ENCODE measurements at places on chromosomes 11 and 22. TPM values are rescaled to one million over a fixed set of nuclear protein-coding genes. Genes with fewer than 3 reads are reported as not detected.

DNA sequence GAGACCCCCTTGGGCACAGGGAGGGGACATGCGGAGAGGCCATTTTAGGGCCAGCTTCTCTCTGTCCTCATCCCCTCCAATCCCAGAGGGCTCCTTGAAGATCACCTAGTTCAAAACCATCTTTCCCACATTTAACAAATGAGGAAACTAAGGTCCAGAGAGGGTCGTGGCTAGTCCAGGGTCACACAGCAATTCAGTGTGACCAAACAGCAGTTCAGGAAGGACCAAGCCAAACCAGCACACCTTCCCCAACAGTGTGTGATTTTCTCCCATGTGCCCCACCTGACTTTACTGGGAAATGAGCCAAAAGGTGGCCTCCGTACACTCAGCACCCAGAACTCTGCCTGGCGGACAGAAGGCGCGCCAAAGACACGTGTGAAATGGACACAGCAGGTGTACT is 51.3 kb downstream of the CACNA1I start:
- H3K36me3 ChIP-seq = no peaks in the 10 kb centered on the region
- no peaks in the 10 kb centered on the region for H3K4me1 ChIP-seq
- H3K27me3 ChIP-seq = peaks cover 35% of the 10 kb centered on the region

DNA sequence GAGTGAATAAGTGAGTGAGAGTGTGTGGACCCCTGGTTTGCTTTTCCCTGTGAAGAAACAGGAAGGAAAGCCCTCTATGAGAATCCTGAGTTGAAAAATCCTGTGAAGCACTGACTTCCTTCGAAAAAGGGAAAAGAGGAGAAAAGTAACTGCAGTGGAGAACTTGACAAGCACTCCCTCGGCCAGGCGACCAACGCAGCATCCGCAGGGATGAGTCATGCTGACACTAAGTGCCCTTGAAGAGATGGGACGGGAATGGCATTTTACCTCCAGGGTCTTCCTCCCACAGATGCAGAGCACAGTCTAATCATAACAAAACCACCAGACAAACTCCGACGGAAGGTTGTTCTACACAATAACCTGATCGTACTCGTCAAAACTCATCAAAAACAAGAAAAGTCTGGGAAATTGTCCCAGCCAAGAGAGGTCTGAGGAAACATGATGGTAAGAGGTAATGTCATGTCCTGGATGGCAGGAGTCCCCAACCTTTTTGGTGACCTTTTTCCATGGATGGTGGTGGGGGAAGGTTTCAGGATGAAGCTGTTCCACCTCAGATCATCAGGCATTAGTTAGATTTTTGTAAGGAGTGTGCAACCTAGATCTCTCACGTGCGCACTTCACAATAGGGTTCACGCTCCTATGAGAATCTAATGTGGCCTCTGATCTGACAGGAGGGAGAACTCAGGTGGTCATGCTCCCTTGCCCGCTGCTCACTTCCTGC is 132.2 kb upstream of the B3GAT1 start:
- no peaks in the 10 kb centered on the region for H3K27me3 ChIP-seq
- H3K4me3 ChIP-seq = no peak overlapping the region
- H3K27ac ChIP-seq = no peak overlapping the region
- no peak for DNase-seq
- H3K4me1 ChIP-seq = no peaks in the 10 kb centered on the region

DNA sequence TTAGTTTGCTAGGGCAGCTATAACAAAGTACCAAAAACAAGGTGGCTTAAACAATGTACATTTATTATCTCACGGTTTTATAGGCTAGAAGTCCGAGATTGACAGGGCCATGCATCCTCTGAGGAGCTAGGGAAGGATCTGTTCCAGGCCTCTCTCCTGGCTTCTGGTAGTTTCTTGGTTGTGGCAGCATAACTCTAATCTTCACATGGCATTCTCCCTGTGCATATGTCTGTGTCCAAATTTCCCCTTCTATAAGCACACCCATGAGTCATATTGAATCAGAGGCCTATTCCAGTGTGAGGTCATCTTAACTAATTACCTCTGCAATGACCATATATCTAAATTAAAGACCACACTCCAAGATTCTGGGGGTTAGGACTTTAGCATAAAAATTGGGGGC is 31.3 kb upstream of the MMP13 start:
- H3K27ac ChIP-seq = no peak overlapping the region
- no peaks in the 10 kb centered on the region for H3K36me3 ChIP-seq
- peaks cover 7% of the 10 kb centered on the region for H3K4me1 ChIP-seq
- H3K27me3 ChIP-seq = no peaks in the 10 kb centered on the region

DNA sequence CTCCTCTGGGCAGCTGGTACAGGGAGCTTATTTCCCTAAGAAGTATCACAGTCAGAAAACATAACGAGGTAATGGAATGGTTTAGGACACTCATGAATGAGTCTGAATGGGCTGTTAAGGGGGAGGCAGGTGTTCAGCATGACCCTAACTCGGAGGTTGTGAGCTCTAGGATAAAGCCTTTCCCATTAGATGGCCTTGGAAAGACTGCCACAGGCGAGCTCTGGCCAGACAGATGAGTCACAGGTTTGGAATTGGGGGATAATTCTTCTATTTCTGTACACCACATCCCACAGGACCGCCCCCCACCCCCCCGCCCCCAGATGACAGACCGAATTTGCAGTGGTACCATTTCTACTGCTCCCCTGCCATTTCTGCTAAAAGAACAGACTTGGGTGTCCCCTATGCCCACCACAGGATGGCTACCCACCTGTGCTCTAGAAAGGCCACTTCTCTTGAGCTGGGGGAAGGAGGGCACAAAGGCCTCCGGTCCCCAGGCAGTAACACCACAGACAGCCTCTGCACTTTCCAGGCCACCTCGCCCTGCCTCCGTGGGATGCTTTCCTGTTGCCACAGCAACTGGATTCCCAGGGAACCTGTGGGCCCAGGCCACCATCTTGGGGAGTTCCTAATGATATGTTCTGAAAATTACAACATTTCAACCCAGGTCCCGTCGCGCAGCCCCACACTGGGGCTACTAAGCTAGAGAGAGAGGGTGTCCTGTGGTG is 76.7 kb downstream of the TRIM29 start:
- no peaks in the 10 kb centered on the region for H3K4me1 ChIP-seq
- no peak overlapping the region for H3K27ac ChIP-seq
- no peak for DNase-seq
- H3K36me3 ChIP-seq = no peaks in the 10 kb centered on the region

GRCh38 chr11:26424255-26424654 is 92.3 kb downstream of the ANO3 start:
- H3K4me3 ChIP-seq = no peak overlapping the region
- no peaks in the 10 kb centered on the region for H3K36me3 ChIP-seq
- H3K27me3 ChIP-seq = no peaks in the 10 kb centered on the region
- DNase-seq = no peak
- no peaks in the 10 kb centered on the region for H3K4me1 ChIP-seq

GRCh38 chr22:29716814-29717545 is 2.8 kb upstream of the CABP7 start:
- peak; percentile 80 for DNase-seq
- H3K36me3 ChIP-seq = no peaks in the 10 kb centered on the region
- H3K27me3 ChIP-seq = peaks cover 67% of the 10 kb centered on the region
- H3K4me3 ChIP-seq = no peak overlapping the region
- no peaks in the 10 kb centered on the region for H3K4me1 ChIP-seq

GRCh38 chr11:78647266-78647915 is 72.7 kb upstream of the NARS2 start:
- H3K4me3 ChIP-seq = no peak overlapping the region
- DNase-seq = no peak
- H3K4me1 ChIP-seq = peaks cover 7% of the 10 kb centered on the region
- no peak overlapping the region for H3K27ac ChIP-seq
- no peaks in the 10 kb centered on the region for H3K27me3 ChIP-seq

DNA sequence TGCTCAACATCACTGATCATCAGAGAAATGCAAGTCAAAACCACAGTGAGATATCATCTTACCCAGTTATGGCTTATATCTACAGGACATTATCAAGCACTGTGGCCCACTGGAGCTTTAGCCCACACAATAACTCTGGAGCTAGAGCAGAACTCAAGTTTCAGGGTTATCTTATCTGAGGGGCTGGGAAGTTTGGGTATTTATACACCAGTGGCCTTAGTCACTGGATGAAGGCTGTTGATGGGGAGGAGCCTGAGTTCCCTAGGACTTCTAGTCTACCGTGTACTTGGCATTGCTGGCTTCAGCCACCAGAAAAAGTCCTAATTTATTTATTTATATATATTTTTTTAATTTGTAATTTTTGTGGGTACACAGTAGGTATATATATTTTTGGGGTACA is 19.3 kb downstream of the HSD17B12 start:
- H3K27me3 ChIP-seq = no peaks in the 10 kb centered on the region
- 0 out of 2 replicates have a peak, but pooled peaks cover 2% of the 10 kb centered on the region for H3K4me1 ChIP-seq
- no peak for DNase-seq
- no peaks in the 10 kb centered on the region for H3K36me3 ChIP-seq
- H3K27ac ChIP-seq = no peak overlapping the region

GRCh38 chr22:45453764-45454163 is 40.3 kb downstream of the RIBC2 start:
- no peaks in the 10 kb centered on the region for H3K27me3 ChIP-seq
- no peak overlapping the region for H3K4me3 ChIP-seq
- H3K27ac ChIP-seq = no peak overlapping the region
- peaks cover 35% of the 10 kb centered on the region for H3K4me1 ChIP-seq
- no peaks in the 10 kb centered on the region for H3K36me3 ChIP-seq

GRCh38 chr22:49046000-49046545 is 781.6 kb downstream of the BRD1 start:
- H3K27ac ChIP-seq = no peak overlapping the region
- H3K4me3 ChIP-seq = no peak overlapping the region
- H3K27me3 ChIP-seq = no peaks in the 10 kb centered on the region
- no peaks in the 10 kb centered on the region for H3K4me1 ChIP-seq

FZD4 gene
- 10.3 TPM for total RNA-seq

PRR33 gene
- total RNA-seq = not detected

ALDH3B1 gene
- 11.9 TPM for total RNA-seq

TRIM22 gene
- 46.8 TPM for total RNA-seq

All from IMR-90 (cell line).